Activated CD4-positive, alpha-beta T cell treated with anti-CD3 and anti-CD28 coated beads, Interleukin-2, amount 10 ng/mL, durations not matched to agents 24 days and 14 days (primary cell): ENCODE measurements at places on chromosomes 6 and 20. TPM values are rescaled to one million over a fixed set of nuclear protein-coding genes. Genes with fewer than 3 reads are reported as not detected.

ADIG gene
- not detected in 2 replicates for total RNA-seq

PXDC1 gene
- total RNA-seq: 0.12 and 0.30 TPM in 2 replicates

RSPO3 gene
- total RNA-seq: not detected in 2 replicates

HRH3 gene
- total RNA-seq: not detected in 2 replicates

CPNE5 gene
- total RNA-seq: 0.31 and 0.65 TPM in 2 replicates

CNBD2 gene
- 3.1 and 3.8 TPM in 2 replicates for total RNA-seq

UNC5CL gene
- total RNA-seq: 0.88 and 1.2 TPM in 2 replicates

PNLDC1 gene
- total RNA-seq: 0.40 and 0.97 TPM in 2 replicates

LCA5 gene
- total RNA-seq: 0.05 and 0.07 TPM in 2 replicates

ATF6B gene
- total RNA-seq: 72.9 and 81.0 TPM in 2 replicates

RAD21L1 gene
- total RNA-seq: not detected in 2 replicates

TMEM170B gene
- 0.72 and 0.73 TPM in 2 replicates for total RNA-seq

CST7 gene
- total RNA-seq: 115 and 117 TPM in 2 replicates

KIF25 gene
- not detected in 2 replicates for total RNA-seq

MCCD1 gene
- not detected in 2 replicates for total RNA-seq

BNIP5 gene
- not detected in 2 replicates for total RNA-seq

UBE2C gene
- 113 and 115 TPM in 2 replicates for total RNA-seq

FOXS1 gene
- total RNA-seq: not detected in 2 replicates

CTSA gene
- total RNA-seq: 48.7 and 50.8 TPM in 2 replicates
